Pons (tissue), 1 donor: ENCODE measurements at places on chromosomes 4 and X.

DNA sequence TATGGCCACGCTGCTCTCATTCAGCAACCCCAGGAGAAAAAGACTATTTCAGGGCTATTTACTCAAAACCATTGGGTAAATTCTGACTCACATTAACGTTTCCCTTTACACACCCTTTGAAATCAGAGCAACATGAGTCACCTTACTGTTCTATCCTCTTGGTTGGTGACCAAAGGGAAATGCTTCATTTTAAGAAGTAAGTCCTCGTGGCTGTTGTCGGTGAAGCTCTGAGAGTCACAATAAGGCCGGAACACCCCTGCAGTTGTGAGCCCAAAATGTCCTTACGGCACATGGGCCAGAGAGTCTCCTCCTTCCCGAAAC lies 56.3 kb upstream of the SPRY1 start:
- DNase-seq: no peak

GRCh38 chrX:26262121-26262523 lies 46.2 kb downstream of the MAGEB5 start:
- no peak for DNase-seq

- DNase-seq: peak; percentile 24
Measured at GRCh38 chr4:76523593-76523992, 88.6 kb downstream of the SHROOM3 start.

DNA sequence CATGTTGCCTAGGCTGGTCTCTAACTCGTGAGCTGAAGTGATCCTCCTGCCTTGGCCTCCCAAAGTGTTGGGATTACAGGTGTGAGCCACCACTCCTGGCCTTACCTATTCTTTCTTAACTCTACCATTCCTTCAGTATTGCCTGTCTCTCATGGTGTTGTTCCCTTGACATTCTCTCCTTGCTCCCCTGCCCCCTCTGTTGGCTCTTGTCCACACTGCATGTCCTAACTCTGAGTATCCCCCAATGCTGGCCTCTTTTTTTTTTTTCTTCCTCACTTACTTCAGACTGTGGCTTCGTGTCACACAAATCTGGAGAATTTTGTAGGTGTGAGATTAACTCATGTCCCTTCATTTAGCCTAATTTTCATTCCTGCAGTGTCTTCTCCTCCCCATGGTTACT lies 22.9 kb upstream of the FRMPD4 start:
- no peak for DNase-seq

DNA sequence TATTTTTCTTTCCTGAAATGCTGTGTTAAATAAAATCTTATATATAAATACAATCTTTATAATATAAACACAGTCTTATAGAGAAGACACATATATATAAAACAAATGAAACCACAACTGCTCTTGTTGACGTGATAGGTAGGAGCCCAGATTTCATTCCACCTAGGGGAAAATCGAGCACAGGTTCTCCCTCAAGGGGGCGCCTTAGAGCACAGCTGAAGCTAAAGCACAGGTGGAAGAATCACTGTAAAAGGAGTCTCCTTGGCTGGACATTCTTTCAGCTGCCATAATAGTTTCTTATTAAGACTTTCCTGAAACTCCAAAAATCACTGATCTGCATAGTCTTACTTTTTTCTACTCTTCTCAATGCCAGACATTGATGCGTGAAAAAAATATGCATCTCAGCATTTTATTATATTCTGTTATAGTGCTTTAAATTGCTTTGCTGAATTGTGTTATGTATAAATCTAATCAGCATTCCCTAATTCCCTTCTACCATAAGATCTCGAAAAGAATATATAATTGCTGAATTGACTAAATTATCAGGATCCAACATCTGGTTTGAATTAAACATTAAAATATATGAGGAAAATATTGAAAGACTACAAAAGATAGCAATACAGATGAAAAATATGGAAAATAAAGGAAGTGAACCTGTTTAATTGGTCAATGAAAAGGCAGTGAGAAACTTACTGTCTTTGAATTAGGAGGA lies 25.5 kb upstream of the RXFP1 start:
- no peak for DNase-seq

DNA sequence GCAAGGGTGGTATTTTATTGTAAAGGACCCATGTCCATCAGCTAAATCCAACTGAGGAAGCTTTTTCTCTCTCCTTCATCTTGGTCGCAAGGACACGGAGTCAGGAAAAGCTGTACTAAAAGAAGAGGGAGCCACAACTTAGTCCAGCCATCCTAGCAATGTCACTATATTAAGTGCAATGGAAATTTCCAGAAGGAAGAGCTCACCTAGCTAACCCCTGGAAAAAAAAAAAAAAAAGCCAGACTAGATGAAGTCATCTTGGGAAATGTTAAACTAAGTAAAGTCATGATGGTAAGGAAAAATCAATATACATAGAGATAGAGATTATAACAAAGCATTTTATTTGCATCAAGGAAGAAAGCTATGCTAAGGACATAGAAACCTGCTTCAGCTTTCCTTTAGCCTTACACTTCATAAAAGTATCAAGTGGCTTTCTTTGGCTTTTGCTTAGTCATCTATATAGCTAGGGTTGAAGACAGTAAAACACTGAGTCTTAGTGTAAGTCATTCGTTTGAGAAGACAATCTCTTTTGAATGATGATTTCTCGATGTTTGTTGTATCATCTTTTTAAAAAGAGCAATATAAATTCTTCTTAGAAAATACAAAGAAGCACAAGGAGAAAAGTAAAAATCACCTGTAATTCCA lies 18.6 kb upstream of the CA5B start:
- DNase-seq: no peak

DNA sequence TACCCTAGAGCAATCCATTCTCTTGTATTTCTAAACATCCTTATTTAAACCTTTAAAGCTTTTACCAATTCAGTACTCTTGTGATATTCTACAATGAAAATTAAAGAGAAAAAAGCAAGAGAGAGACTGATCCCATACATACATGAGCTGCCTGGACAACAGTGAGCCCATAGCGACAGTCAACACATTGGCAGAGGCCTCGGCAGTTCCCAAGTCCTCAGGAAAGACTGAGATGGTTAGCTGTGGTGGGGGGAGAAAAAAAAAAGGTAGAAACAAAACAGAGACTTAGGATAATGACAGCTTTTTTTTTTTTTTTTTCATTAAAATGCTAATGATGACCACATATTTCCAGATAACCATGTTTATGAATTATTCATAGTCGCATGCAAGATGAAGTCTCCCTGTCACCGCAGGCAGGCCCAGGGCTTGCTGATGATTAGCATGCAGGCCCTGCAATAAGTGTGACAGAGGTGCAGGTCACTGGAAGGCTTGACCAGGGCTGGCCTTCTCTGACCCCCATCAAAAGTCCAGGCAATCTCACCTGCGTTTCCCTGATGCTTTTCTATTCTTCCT lies 148.8 kb downstream of the APBB2 start:
- no peak for DNase-seq

GRCh38 chr4:173272996-173273395 lies 61.2 kb downstream of the HMGB2 start:
- DNase-seq: no peak

DNA sequence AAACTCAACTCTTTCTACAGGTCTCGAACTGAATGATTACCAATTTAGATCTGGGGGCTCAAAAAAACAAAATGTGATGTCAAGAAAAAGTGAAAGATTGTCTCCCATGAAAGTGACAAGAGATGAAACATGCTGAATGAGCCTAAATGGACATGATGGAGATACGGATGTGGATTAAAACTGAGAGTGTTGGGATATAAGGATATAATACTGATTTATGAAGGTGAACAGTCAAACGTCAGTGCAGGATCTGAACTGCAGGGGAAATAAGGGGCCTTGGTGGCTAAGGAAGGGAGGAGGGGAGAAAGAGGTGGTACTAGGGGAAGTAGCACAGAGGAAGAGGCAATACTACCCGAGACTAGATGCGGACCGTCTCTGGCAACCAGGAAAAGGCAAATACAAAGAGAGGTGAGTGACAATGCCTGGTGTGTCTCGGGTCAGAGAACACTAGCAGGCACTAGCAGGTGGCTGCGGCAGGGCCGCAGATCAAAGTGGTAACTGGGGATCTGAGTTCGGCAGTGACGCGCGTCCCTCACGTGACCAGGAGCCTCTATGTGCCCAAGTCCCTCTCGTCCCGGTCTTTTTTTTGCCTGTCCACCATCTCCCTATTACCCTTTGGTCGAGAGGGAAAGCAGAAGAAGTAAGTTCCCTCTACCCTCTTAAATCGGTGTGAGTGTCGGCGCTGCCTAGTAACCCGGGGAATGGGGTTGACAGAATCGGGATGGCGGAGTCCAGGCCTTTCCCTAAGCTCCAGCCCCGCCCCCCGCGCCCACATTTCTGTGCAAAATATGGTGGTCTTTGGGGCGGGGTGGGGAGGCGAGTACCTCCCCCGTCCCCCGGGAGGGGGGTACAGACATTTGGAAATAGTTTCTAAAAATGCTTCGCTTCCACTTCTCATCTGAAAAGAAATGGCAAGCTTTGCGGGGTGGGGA lies at the start of gene TCEAL1:
TCEAL1 (plus strand) TSS at position 590 of the 932 bp plus-strand sequence. CDS start 942 bp downstream, outside the sequence.
- DNase-seq: peak; percentile 73

DNA sequence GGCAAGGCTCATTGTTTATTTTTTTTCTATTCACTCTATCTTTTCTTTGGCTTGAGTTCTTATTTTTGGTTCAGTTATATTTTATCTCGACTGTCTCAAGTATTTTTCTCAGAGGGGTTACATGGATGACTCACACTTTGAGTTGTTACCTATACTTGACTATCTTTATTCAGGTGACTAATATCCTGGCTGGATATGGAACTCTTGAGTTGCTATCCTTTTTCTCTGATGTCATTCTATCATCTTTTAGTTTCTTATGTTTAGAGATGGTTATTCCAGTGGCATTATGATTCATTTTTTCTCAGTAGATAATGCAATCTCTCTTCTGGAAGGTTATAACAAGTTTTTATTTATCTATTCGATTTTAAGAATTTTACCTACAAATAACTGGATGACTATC lies 117.9 kb downstream of the COX18 start:
- DNase-seq: no peak

DNA sequence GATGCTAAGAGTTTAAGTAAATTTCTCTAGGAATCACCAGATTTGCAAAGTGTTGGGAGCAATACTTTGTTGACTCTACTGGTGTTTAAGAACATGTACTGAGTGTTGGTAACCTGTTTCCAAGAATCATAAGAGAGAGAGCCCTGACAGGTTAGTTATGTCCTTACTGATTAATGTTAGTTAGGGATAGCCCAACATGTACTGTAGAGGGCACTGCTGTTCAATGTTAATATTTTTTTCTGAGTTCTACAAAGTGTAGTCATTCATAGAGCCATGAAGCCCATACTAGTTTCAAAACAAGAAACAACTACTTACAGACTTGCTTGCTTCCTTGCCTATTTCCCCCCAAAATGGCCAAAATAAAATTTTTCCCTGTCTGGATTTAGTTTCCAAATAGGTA lies 11.9 kb downstream of the TMPRSS11D start:
- DNase-seq: peak; percentile 41

DNA sequence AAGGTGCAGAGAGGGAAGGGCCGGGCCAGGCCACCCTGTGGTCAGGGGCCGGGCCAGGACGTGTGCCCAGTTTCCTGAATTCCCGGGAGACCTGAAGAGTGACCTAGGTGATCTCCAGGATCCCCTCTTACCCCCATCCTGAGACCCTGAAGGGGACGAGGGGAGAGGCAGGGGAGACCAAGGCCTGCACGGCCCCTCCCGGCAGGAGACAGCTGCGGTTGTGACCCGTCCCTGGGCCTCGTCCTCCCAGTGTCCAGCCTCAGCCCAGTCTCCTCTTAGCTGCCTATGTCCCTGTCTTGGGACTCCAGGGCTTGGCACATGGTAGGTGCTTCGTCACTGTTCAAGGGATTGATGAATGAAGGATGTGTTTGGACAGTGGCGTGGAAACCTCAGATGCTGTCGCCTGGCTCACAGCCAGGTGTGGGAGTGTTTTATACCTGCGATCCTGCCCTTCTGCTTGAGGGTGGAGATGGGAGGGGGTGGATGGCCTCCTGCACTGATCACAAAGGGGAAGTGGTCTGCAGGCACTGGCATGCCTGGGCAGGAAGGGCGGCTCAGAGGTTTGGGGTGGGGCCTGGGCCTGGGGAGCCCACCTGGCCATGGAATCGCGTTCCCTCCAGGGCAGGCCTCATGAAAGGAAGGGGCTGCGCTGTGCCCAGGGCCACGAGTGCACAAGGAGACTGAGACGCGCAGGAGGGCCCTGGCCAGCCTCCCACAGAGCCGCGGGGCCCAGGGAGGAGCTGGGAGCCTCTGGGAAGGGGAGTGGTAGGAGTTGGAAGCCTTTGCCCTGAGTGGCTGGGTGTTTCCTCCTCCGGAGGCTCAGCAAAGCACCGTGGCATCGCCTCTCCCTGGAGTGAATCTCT lies 6.9 kb downstream of the SH3TC1 start:
- no peak for DNase-seq

GRCh38 chrX:40304115-40304514 lies 206.4 kb upstream of the BCOR start:
- no peak for DNase-seq

GRCh38 chr4:101357751-101358150 lies 10.4 kb upstream of the PPP3CA start:
- no peak for DNase-seq

GRCh38 chrX:69546417-69546816 lies 42.3 kb downstream of the NALF2 start:
- no peak for DNase-seq

GRCh38 chr4:8701126-8702019 lies 108.8 kb downstream of the CPZ start:
- DNase-seq: no peak

DNA sequence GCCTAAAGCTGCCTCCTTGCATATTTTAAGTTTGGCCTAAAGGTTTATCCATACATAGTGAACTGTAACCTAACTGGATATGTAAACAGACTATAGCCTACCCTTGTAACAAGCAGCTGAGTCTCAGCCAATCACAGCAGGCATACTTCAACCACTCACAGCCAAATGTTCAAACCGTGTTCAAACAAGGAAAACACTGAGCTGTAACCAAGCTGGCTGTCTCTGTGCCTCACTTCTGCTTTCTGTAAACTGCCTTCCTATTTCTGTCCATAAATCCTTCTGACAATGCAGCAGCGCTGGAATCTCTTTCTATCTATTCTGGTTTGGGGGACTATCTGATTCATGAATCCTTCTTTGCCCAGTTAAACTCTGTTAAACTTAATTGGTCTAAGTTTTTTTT lies 16.4 kb downstream of the DSPP start:
- DNase-seq: no peak

- DNase-seq: no peak
Measured at GRCh38 chr4:155911905-155912304, 8.4 kb downstream of the TDO2 start.

GRCh38 chrX:105017641-105018040 lies 202.9 kb downstream of the TEX13A start:
- DNase-seq: no peak

DNA sequence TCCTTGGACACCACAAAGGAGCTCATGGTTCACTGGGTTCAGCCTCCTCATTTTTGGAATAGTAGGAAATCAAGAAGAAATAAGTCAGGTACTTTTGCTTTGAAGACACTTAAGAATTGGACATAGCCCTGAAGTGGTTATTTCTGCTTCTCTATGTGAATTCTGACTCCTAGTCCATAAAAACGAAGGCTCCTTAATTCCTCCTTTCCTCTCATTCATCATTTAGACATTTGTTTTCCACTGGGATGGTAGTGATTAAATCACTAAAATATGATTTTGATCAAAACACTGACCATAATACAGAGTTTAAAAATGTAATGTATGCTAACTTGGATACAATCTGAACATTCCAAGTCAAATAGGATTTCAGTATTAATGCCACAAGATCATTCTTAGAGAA lies 34.7 kb upstream of the CYP2U1 start:
- no peak for DNase-seq
